CD8-positive, alpha-beta memory T cell (primary cell): ENCODE measurements at places on chromosomes 13 and 19. TPM values are rescaled to one million over a fixed set of nuclear protein-coding genes. Genes with fewer than 3 reads are reported as not detected.

GRCh38 chr19:18419699-18420460 lies 682 bp downstream of the SSBP4 start:
- peaks cover 80% of the 10 kb centered on the region for H3K4me1 ChIP-seq
- H3K4me3 ChIP-seq: peak overlapping the region; percentile 47
- DNase-seq: peak; percentile 42
- H3K27ac ChIP-seq: peak overlapping the region; percentile 83

The ZSWIM4 gene
- polyA plus RNA-seq: 1.6 TPM

The GAS6 gene
- 0.47 TPM for polyA plus RNA-seq

The UHRF1 gene
- polyA plus RNA-seq: 0.35 TPM
